ENCODE measurements at places on chromosomes 6 and 20.

DNA sequence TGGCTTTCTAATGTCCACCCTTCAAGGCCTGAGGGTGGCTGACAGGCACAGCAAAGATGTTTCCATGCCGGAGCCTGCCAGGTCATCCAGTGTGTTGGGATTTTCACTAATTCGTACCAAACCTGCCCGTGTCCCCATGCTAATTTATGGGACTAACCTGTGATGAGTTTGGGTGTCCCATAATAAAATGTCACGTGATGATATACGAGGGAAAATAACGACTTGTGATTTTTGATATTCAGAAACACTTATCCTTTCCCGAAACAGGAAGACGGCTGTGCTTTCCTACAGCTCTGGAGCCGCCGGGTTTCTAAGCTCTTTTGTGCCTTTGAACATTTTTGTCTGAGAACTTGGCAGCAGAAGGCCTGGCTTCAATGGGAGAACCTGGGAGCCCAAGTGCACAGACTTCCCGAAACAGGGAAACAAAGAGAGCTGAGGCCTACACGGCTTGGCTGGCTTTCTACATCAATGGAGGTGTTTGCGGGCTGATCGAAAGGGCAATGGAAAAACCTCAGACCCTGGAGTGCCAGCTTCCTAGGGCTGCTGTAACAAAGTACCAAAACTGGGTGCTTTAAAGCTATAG is 171.9 kb upstream of the JARID2 start:
- no peak for DNase-seq

DNA sequence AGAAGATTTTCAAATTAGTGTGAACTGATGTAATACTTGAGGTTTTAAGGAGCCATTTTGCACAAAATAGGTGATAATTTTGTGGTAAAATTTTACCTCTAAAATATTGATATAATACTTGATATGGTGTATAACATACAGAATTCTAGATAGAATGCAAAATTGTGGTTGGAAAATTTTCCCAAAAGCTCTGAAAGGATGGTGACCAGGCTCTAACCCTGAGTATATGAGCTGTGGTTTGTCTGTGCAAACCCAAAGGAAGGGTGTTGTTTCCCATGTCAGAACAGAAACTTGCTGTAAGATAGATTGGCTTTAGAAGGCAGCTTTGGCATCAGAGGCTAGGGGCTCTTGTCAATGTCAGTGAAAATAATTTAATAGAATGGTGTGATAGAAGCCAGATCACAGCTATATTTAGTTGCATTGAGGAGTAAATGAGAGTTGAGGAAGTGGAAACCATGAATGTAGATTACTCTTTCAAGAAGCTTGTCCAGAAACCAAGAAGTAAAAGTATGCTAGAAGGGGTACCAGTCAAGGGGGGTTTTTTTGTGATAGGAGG is 257.7 kb downstream of the FARS2 start:
- no peak for DNase-seq

DNA sequence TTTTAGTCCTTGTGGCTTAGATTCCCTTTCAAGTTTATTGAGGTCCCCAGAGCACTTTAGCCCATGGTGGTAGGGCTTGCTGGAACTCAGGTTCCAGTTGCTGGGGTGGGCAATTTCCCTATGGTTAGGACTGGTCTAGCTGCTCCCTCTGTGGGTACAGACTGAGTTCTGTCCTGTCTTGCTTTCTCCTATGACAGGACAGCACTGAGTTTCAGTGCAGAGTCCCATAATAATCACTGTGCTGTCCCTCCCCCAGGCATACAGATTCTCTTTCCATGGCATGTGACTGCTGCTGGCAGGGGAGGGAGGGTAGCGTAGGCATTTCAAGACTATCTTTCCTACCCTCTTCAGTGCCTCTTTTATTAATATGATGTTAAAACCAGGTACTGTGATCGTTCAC is 17.1 kb upstream of the ERVFRD-1 start:
- no peak for DNase-seq

GRCh38 chr20:50572938-50573777 is 63.0 kb downstream of the PTPN1 start:
- DNase-seq, result no peak

GRCh38 chr6:4176907-4177306 is 41.5 kb upstream of the ECI2 start:
- DNase-seq, result no peak

GRCh38 chr20:57326667-57327455 is 2.7 kb upstream of the SPO11 start:
- DNase-seq, result no peak

DNA sequence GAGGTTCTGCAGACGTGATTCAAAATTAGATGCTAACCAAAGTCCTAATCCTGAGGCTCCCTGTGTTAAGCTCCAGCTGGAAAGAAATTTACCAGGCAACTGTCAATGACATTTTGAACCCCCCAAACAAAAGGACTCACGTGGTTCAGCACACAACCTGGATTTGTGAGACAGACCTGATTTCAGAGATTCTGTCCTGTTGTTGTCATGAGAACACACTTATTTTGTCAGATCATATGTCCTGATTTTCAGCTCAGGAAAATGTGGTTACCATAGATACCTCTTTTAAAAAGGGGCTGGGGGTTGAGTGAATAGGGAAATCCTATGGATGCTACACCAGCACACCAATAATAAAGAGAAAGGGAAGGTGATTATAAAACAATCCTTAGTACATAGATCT is 61.6 kb downstream of the MTFR2 start:
- no peak for DNase-seq

DNA sequence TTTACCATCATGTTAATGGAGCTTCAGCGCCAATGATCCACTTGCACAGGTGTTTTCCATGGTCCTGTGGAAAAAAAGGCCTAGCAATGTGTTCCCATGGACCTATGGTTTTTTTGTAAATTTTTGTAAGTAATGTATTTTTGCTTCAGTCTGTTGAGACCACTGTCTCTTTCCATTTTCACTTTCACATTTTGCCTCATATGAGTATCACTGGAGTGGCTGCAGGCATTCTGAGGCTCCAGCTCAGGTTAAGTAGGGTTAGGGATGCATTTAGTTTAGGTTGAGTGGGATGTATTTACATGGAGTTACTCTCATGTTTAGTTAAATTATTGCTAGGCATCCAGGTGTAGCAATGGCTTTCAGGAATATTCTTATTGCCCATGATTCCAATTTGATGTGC is 19.2 kb upstream of the LMBRD1 start:
- DNase-seq, result no peak

DNA sequence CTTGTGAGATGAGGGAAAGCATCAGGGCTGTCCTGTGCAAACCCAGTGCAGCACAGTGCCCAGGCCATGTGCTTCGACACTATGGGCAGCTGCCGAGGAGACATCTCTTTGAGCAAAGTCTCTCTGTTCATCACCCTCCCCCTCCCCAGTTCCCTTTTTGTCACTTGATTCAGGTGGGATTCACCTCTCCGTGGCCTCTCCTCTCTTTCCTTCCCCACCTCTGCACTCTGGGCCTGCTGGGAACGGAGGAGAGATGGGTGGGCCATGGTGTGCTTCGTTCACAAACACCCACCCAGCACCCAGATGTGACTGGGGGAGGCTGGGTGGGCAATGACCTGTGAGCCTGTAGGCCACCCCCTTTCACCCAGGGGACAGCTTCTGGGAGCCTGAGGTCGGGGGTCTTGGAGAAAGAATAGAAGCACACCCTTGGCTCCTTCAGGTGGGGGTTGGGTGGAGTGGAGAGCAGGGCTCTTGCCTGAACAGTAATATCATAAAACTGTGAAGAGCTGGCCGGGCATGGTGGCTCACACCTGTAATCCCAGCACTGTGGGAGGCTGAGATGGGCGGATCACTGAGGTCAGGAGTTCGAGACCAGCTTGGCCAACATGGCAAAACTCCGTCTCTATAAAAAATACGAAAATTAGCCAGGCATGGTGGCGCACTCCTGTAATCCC is 33.5 kb upstream of the DLGAP4 start:
- no peak for DNase-seq

DNA sequence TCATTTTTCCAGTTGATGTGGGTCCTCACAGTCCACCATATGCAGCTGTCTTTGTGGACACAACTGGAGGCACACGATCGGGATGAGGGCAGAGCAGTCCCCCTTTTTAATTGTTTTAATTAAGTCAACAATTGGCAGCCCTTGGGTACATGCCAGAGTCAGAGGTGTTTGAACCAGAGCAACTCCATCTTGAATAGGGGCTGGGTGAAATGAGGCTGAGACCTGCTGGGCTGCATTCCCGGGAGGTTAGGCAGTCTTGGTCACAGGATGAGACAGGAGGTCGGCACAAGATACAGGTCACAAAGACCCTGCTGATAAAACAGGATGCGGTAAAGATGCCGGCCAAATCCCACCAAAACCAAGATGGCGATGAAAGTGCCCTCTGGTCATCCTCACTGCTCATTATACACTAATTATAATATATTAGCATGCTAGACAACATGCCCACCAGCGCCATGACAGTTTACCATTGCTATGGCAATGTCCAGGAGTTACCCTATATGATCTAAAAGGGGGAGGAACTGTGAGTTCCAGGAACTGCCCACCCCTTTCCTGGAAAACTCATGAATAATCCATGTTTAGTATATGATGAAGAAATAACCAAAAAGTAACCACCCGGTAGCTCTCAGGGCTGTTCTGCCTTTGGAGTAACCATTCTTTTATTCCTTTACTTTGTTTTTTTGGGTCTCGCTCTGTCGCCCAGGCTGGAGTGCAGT is 31.8 kb upstream of the BLCAP start:
- no peak for DNase-seq

All from stimulated activated CD8-positive, alpha-beta memory T cell treated with anti-CD3 and anti-CD28 coated beads, Interleukin-15, amount 100 ng/mL, for 48 hours (primary cell).